ENCODE measurements at places on chromosomes 13 and 19.

DNA sequence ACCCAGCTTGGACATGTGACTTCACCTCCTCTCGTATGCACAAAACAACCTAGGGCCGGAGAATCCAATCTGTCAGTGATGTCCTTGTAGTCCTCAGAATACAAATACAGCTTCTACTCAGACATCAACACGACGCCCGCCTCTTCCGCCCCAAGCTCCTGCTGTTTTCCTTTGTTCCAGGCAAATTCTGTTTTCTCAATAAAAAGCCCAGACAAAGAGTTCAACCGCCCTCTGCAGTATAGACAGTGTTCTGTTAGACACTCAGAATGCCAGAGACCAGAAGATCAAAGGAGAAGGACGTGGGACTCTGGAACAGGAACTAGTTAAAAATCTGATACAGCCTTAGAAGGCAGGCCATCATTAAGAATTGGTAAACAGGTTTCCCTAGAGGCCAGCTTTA, 42.0 kb upstream of the GGACT start:
- no peak for DNase-seq

DNA sequence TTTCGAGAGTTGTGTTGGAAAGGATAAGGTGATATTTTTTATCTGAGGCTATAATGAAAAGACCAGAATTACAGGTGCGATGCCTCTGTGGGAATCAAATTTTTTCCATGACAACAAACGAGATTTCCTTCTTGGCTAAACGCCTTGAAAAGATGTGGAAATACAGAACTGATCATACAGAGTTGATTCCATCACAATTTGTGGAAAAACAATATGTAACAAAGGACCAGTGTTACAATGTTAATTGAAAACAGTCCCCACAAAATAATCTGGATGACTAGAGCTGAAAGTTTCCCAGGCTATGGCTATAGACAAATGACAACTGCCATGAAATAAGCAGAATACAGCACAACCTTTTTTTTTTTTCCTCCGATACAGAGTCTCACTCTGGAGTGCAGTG, 628.9 kb downstream of the DIAPH3 start:
- DNase-seq: no peak

DNA sequence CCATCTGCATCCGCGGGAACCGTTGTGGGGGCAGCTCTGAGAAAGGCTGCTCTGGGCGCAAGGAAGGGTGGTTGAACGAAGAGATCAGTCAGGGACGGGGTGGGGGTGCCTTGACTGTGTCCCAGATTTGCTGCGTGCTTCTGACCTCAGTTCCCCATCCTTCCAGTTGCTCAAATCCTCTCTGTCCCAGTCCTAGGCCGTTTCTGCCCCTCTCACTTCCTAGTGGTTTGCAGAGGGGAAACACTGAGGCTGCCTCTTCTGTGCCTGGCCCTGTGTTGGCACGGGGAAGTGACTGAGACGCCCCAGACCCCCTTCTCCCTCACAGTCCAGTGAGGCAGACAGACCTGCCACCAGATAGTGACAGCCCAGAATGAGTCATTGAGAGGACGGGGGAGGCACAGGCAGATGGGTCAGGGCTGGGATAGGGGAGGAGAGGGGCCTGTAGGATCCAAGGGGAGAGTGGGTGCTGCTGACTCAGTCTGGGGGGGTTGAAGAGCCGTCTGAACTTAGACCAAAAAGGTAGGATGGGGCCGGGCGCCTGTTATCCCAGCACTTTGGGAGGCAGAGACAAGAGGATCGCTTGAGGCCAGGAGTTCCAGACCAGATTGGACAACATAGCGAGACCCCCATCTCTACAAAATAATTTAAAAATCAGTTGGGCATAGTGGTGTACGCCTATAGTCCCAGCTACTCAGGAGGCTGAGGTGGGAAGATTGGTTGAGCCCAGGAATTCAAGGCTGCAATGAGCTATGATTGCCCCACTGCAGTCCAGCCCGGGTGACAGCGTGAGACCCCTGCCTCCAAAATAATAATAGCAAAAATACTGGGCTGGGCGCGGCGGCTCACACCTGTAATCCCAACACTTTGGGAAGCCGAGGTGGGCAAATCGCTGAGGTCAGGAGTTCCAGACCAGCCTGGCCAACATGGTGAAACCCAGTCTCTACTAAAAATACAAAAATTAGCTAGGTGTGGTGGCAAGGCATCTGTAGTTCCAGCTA, 26.5 kb downstream of the NUMBL start:
- DNase-seq: no peak

DNA sequence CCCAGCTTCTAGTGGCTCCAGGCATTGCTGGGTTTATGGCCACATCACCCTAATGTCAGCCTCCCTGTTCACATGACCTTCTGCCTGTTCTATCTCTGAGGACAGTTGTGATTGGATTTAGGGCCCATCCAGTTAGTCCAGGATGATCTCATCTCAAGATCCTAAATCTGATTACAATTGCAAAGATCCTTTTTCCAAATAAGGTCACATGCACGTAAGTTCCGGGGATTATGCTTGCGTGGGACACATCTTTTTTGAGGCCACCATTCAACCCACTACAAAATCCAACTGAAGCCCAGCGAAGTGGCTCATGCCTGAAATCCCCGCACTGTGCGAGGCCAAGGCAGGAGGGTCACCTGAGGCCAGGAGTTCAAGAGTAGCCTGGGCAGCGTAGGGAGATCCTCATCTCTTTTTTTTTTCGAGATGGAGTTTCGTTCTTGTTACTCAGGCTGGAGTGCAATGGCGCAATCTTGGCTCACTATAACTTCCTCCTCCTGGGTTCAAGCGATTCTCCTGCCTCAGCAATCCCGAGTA, 12.3 kb downstream of the PLD3 start:
- no peak for DNase-seq

- no peak for DNase-seq
Observed at GRCh38 chr19:2477141-2477710, 1.3 kb downstream of the GADD45B start.

- no peak for DNase-seq
Observed at GRCh38 chr19:48170817-48171347, 402 bp downstream of the ZSWIM9 start.

DNA sequence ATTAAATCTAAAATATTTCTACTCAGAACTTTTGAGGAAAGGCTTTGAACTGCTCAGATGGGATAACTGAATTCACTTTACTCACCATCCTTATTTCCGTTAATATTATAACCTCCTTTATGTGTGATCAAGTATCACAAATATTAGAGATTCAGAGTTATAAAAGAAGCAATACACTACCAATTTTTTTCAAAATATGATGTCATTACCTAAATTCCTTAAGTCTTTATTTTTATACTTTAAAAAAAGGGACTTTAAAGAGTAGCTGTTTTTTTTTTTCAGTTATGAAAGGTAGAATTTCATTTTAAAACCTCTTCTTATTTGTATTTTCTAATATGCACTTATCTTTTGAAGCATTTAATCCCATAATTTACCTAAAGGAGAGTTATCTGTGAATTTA, 239.5 kb downstream of the DIAPH3 start:
- no peak for DNase-seq

- DNase-seq: no peak
Observed at GRCh38 chr13:97124915-97125809, 97.0 kb upstream of the MBNL2 start.

- no peak for DNase-seq
Observed at GRCh38 chr19:46270521-46271256, 26.2 kb upstream of the HIF3A start.

- DNase-seq: no peak
Observed at GRCh38 chr13:78770601-78771000, 111.6 kb upstream of the OBI1 start.

DNA sequence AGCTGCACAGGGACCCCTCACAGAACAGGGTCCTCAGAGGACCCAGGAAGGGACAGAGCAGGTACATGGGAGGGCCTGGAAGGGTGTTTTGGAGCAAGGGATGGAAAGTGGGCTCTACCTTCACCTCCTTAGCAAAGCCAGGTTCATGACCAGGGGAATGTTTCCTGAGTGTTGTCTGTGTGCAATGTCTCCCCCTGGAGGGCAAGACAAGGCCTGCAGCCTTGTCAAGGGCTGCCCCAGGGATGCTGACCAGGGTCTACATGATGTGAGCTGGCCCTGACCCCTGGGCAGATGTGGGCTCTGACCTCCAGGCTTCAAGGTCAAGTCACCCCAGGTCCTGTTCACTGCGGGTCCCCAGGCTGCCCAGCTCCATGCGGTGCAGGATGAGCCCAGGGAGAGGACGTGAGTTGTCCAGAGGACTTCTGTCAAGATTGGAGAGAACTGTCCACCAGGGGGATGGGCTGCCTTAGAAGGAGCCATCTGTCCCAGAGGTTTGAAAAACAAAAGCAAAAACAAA, 1.0 kb upstream of the CEACAM1 start:
- DNase-seq: no peak

DNA sequence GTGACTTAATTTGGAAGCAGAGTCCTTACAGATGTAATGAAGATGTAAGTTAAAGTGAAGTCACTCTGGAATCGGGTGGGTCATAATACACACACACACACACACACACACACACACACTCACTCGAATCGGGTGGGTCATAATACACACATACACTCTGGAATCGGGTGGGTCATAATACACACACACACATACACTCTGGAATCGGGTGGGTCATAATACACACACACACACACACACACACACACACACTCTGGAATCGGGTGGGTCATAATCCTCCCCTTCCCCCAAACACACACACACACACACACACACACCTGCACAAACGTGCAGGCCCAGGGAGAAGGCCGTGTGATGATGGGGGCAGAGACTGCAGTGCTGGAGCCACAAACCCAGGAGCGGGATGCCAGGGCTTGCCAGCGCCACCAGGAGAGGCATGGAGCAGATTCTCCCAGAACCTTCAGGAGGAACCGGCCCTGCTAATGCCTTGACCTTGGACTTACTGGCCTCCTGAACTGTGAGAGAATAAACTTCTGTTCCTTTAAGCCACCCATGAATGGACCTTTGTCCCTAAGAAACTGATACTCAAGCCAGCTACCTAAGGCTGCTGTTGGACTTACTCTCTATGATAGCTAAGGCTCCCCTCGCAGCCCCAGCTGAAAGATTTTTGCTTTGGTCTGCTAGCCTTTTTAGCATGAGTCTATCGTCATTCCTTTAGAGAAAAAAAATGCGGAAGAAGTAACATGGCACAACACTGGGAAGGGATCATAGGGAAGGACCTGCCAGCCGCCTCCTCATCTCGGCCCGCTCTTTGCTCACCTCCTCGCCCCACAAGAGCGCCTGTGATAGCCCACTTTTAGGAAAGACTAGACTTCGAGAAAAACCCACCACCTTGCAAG, 136.2 kb upstream of the RNF113B start:
- no peak for DNase-seq

GRCh38 chr13:78758549-78758948, 99.6 kb upstream of the OBI1 start:
- DNase-seq: no peak

- DNase-seq: no peak
Observed at GRCh38 chr19:5567970-5568407, 236 bp upstream of the TINCR start.

DNA sequence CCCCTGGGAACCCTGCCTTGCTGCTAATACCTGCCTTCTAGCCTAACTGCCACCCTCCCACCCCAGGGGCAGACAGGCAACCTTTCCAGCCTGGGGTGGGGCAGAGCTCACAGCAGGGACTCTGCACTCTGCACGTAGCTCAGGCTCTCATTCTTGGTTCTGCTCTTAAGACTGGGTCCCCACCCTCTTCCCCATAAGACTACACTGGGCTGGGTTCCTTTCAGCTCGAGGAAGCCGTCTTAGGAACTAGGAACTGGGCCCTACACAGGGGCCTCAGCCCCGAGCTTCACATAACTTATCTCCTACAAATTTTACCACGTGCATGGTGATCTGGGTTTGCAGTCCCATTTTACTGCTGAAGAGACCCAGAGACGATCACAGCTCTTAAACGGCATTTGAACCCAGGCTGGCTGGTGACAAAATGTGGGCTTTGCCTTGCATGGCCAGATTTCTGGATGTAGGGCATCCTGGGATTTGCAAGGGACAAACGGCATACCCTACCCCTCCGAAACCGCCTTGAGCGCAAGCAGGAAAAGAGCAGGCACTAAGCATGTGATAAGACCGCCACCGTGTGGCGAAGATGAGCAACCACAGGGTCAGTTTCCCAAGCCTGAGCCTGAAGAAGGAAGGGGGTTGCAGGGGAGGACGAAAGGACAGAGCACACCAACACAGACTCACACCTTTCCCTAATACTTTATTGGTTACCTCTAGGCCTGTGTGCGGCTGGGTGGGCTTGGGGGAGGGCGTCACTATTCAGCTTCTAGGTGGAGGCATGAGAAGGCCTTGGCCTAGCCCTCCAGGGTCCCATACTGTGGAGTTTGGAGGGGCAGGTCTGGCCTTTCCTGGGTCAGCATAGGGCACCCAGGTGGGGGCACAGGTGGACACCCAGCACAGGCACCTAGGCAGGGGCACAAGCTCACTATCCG, 5.1 kb downstream of the JUNB start:
- DNase-seq: no peak

DNA sequence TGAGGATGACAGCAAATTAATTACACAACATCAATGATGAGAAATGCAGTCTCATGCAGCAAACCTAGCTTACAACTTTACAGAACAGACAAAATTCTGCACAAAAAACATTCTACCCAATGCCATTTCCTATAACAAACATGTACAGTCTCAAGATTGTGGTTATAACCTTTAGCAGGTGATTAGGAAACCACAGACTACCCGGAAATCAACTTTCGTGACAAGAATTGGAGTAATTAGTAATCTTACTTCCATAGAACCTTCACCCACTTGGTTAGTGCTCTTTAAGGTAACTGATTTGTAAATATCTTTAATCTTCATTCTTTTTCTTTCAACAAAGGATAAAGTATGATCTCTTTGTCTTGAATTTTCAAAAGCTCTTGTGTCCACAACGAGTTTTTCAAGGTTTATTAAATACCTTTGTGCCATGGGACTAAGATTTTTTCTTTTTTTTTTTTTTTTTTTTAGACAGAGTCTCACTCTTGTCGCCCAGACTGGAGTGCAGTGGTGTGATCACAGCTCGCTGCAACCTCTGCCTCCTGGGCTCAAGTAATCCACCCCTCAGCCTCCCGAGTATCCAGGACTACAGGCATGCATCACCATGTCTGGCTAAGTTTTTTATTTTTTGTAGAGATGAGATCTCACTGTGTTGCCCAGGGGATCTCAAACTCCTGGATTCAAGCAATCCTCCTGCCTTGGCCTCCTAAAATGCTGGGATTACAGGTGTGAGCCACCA, 78.8 kb downstream of the MAP4K1 start:
- no peak for DNase-seq

DNA sequence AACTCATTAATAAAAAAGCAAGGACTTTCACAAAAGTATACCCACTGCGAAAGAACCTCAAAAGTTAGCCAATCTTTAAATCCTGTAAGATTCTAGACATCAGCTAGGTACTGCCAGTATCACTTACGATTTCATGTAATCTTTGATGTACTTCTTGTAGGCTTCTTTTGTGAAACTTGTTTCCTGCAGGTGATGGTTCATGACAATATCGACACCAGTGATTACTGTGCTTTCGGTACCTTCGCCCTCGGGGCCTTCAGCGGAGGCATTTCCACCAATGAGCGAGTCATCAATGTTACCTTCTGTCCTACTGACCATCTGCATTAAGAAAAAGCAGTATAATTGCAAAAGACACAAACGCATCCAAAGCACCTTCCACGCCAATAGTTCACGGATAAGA, 1.1 kb downstream of the TPT1 start:
- no peak for DNase-seq
